ENCODE measurements at places on chromosomes 13 and 19. TPM values are rescaled to one million over a fixed set of nuclear protein-coding genes. Genes with fewer than 3 reads are reported as not detected.

Gene RGL3
- not detected for total RNA-seq

Gene KL
- 0.32 TPM for total RNA-seq

Gene ZNF296
- total RNA-seq: 2.3 TPM

Gene CLC
- total RNA-seq: 0.83 TPM

Gene CHST8
- not detected for total RNA-seq

Gene IRGC
- total RNA-seq: not detected

Gene TBXA2R
- 0.39 TPM for total RNA-seq

Gene ZNF808
- total RNA-seq: 27.4 TPM

Gene FGF22
- not detected for total RNA-seq

Gene CDC16
- total RNA-seq: 79.1 TPM

Gene SNRPA
- 142 TPM for total RNA-seq

Gene ZNF418
- total RNA-seq: 2.3 TPM

Gene U2AF1L4
- 35.2 TPM for total RNA-seq

Gene ATXN8OS
- not detected for total RNA-seq

Gene RBM42
- 112 TPM for total RNA-seq

Gene NLRP5
- not detected for total RNA-seq

Gene NAT14
- total RNA-seq: 13.2 TPM

Gene EFNA2
- not detected for total RNA-seq

Gene RNF113B
- not detected for total RNA-seq

Gene LHB
- not detected for total RNA-seq

Gene SELENOV
- not detected for total RNA-seq

Gene ZNF829
- 4.8 TPM for total RNA-seq

Gene ARRDC5
- 2.1 TPM for total RNA-seq

Gene CHAF1A
- total RNA-seq: 74.0 TPM

Gene MAP2K7
- total RNA-seq: 48.7 TPM

Gene FOSB
- 5.5 TPM for total RNA-seq

Gene CLASRP
- 84.7 TPM for total RNA-seq

Gene PLVAP
- 0.12 TPM for total RNA-seq

Gene FCAR
- total RNA-seq: not detected

Gene ELSPBP1
- not detected for total RNA-seq

Measured in T-helper 1 cell treated with Interleukin-12 subunit alpha and Interleukin-12 subunit beta and Interleukin-4 antibody, amounts not matched to agents 30 ng/mL and 1 ng/mL, for 36 hours (primary cell).